IMR-90 (cell line): ENCODE measurements at places on chromosomes 1 and 21. TPM values are rescaled to one million over a fixed set of nuclear protein-coding genes. Genes with fewer than 3 reads are reported as not detected.

GRCh38 chr1:168529518-168529917 lies 14.3 kb downstream of the XCL2 start:
- DNase-seq = no peak
- no peaks in the 10 kb centered on the region for H3K27me3 ChIP-seq
- no peaks in the 10 kb centered on the region for H3K36me3 ChIP-seq
- no peak overlapping the region for H3K27ac ChIP-seq
- no peak overlapping the region for H3K4me3 ChIP-seq
- no peaks in the 10 kb centered on the region for H3K4me1 ChIP-seq

Gene SPATA17
- total RNA-seq = 0.18 and 0.28 TPM in 2 replicates

Gene RNU1-1
- total RNA-seq = under 0.01 TPM in 2 replicates

Gene SPAG17
- under 0.01 TPM in 1 of 2 replicates, not detected in the other for total RNA-seq

- H3K27me3 ChIP-seq = no peaks in the 10 kb centered on the region
- H3K36me3 ChIP-seq = no peaks in the 10 kb centered on the region
These were observed 461.0 kb upstream of the NFIA start for GRCh38 chr1:60621368-60621851.

Gene GJA8
- total RNA-seq = not detected in 2 replicates

DNA sequence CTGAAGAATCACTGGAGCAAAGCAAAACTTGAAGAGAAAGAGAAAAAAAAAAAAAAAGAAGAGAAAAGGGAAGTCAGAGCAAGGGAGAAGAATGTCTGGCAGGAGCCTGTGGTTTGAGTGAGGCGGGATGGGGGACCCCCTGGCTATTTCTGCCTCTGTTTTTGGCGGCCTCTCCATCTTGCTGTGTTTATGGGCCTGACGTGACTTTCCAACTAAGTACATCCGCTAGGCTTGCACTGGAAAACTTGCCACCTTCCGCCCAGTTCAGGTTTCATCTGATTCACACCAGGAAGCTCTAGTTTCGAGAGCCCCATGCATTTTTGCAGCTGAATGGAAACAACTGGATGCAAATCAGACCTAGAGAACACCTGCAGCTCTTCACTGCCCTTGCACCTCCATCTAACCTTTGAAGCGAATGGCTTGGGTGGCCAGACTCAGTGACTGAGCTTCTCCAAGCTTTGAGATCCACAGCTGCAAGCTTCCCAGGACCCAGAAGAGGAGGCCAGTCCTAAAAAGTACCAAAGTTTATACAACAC lies 28.0 kb downstream of the TBX15 start:
- H3K27me3 ChIP-seq = no peaks in the 10 kb centered on the region
- H3K4me1 ChIP-seq = no peaks in the 10 kb centered on the region
- no peak overlapping the region for H3K4me3 ChIP-seq
- no peak overlapping the region for H3K27ac ChIP-seq

- no peak overlapping the region for H3K27ac ChIP-seq
- no peaks in the 10 kb centered on the region for H3K4me1 ChIP-seq
- H3K4me3 ChIP-seq = no peak overlapping the region
- no peaks in the 10 kb centered on the region for H3K27me3 ChIP-seq
These were observed 388.7 kb downstream of the RPS6KC1 start for GRCh38 chr1:213439703-213440102.

Gene FCER1G
- not detected in 2 replicates for total RNA-seq

DNA sequence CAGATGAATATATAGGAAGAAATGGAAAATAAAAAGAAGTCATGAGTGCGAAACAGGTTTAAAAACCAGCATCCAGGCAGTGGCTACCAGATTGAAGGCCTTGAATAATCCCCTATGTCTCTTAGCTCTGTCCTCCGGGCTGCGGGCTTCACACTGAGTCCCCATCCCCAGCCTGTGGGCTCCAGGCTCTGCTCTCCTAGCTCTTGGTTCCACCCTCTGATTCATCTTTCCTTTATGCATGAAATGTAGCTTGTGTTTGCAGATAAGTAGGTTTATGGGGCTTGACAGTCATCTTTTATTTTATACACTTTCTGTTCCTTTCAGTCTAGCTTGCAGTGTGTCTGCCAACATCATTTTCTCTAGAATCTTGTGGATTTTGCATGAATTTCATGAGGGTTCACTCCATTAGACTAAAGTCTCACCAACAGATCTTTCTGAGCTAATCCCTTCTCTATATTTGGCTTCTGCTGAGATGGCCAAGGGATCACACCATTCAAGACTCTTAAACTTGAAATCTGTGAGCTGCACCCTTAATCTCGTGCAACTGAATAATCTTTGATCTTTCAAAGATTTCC lies 174.5 kb downstream of the PLPPR4 start:
- DNase-seq = peak; percentile 6
- no peaks in the 10 kb centered on the region for H3K4me1 ChIP-seq
- no peaks in the 10 kb centered on the region for H3K27me3 ChIP-seq
- no peaks in the 10 kb centered on the region for H3K36me3 ChIP-seq
- no peak overlapping the region for H3K4me3 ChIP-seq

DNA sequence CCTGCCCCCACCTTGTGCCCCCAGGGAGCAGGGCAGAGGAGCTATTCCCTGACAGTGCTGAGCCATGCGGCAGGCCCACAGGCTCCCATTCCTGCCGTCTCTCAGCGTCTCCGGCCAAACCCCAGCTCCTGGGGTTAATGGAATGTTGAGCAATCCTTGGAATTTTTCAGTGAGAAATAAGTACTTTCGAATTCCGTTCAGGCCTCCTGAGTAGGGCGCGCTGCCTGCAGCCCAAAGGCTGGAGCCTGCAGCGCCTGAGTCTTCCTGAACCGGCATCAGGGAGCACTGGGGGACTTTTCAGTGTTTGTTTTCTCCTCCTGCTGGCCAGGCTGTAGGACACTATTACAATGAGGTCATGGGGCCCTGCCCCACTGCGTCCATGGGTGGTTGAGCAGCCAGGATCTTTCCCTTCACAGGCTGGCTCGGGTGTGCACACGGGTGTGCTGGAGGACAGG lies 33.3 kb upstream of the CSF1 start:
- DNase-seq = peak; percentile 94
- H3K36me3 ChIP-seq = no peaks in the 10 kb centered on the region
- peaks cover 32% of the 10 kb centered on the region for H3K4me1 ChIP-seq
- H3K27me3 ChIP-seq = no peaks in the 10 kb centered on the region
- no peak overlapping the region for H3K4me3 ChIP-seq

Gene SLC30A10
- not detected in 2 replicates for total RNA-seq

DNA sequence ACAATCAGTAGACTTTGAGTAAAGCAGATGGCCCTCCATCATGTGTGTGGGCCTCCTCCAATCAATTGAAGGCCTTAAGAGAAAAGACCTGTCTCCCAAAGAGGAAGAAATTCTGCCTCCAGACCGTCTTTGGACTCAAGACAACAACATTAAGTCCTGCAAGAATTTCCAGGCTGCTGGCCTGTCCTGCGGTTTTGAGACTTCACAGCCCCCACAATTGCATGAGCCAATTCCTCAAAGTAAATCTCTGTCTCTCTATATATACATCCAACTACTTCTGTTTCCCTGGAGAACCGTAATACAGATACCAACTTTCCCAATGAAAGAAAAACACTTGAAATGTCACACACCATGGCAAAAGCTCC lies 16.4 kb downstream of the REG4 start:
- peak overlapping the region; percentile 50; the same call in 1 of the 2 replicates for H3K27ac ChIP-seq
- no peak overlapping the region for H3K4me3 ChIP-seq
- H3K36me3 ChIP-seq = no peaks in the 10 kb centered on the region
- peak; percentile 82 for DNase-seq
- H3K27me3 ChIP-seq = no peaks in the 10 kb centered on the region

Gene ZBED6
- total RNA-seq = 16.1 and 26.2 TPM in 2 replicates

GRCh38 chr1:183230413-183230812 lies 44.3 kb downstream of the LAMC2 start:
- DNase-seq = peak; percentile 31
- H3K36me3 ChIP-seq = no peaks in the 10 kb centered on the region

DNA sequence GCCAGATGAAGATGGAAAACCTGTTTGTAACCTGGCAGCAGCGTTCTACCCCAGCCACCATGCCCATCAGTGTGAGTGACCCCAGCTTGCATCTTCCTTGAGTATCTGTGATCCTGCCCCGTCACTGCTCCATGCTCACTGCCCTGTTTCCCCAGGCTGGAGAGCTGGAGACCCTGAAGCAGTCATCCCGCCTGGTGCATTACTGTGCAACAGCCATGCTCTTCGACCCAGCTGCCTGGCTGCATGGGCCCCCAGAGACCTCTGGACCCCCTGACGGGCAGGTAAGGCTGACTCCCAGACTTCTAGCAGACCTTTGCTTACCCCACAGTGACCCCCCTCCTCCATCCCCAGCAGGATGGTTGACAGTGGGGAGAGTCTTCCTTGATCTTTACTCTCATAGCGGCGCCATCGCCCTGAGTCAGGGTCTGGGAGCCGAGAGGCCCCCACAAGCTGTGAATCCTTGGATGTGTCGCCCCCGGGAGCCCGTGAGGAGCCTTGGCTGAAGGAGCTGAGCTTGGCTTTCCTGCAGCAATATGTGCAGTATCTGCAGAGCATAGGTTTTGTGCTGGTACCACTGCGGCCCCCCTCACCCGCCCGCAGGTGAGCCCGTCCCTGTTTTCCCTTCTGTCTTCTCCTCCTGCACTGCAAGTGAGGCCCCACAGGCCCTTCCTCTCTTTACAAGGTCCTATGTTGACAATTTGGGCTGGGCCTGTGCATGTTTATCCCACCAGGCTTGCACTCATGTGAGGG lies 10.4 kb downstream of the HYI start:
- DNase-seq = no peak
- H3K27ac ChIP-seq = no peak overlapping the region
- H3K36me3 ChIP-seq = peaks cover 90% of the 10 kb centered on the region
- H3K4me3 ChIP-seq = no peak overlapping the region

Gene PSMG1
- total RNA-seq = 37.8 and 51.1 TPM in 2 replicates

Gene PPP2R5A
- 8.4 and 15.3 TPM in 2 replicates for total RNA-seq

- no peaks in the 10 kb centered on the region for H3K36me3 ChIP-seq
- DNase-seq = peak; percentile 64
- no peak overlapping the region for H3K4me3 ChIP-seq
- no peak overlapping the region for H3K27ac ChIP-seq
- no peaks in the 10 kb centered on the region; the same call in 1 of the 2 replicates for H3K27me3 ChIP-seq
These were observed 30.0 kb upstream of the RBM15 start for GRCh38 chr1:110309139-110309538.

GRCh38 chr21:37220981-37221664 lies 46.0 kb downstream of the VPS26C start:
- peak overlapping the region; percentile 41 for H3K27ac ChIP-seq
- peaks cover 2% of the 10 kb centered on the region for H3K4me1 ChIP-seq

Gene AP4B1
- total RNA-seq = 16.7 and 18.1 TPM in 2 replicates

DNA sequence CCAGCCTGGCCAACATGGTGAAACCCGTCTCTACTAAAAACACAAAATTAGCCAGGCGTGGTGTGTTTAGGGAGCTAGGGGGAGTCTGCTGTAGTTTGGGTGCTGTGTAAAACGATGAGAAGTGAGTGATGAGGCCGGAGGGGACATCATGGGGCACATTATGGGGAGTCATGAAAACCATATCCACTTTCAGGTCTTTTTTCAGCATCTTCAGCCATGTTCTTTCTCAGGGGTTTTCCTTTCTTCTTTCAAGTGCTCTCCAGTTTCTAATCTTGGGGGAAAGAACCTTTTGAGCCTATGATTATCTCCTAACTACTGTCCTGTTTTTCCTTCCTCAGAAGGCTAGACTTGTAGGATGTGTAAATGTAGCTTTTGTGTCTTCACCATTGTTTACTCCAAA lies 14.4 kb downstream of the KDM4A start:
- peaks cover 79% of the 10 kb centered on the region for H3K36me3 ChIP-seq
- no peak overlapping the region for H3K4me3 ChIP-seq
- no peak for DNase-seq
- H3K27ac ChIP-seq = no peak overlapping the region

Gene FAM72B
- total RNA-seq = 1.6 and 2.8 TPM in 2 replicates

DNA sequence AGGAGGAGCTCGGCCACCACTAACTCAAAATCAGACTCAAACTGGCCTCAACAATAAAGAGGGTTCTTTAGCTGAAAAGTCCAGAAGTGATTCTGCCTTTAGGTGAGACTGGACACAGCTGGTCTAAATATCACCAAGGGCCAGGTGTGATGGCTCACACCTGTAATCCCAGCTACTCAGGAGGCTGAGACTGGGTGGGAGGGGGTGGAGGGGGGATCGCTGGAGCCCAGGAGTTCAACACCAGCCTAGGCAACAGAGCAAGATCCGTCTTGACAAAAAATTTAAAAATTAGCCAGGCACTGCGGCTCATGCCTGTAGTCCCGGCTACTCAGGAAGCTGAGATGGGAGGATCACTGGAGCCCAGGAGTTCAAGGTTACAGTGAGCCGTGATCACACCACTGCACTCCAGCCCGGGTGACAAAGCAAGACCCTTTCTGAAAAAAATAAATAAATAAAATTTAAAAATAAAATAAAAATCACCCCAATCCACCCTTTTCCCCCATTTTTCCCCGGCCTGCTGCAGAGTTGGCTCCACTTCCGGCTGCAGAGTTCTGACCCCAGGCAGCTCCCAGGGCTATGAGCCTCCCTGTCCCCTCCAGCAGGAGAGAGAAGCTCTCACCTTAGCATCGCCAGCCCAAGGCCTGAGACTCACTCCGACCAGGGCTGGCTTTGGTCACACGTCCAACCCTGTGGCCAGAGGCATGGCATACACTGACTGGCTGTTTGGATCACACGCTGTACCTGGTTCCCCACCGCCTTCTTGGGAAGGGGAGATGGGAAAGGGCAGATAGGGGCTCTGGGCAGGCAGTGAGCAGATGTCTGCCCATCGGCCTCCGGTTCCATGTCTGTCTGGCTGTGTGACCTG lies 87.3 kb upstream of the IFFO2 start:
- H3K27ac ChIP-seq = no peak overlapping the region
- H3K27me3 ChIP-seq = peaks cover 35% of the 10 kb centered on the region
- H3K4me1 ChIP-seq = no peaks in the 10 kb centered on the region
- no peaks in the 10 kb centered on the region for H3K36me3 ChIP-seq

DNA sequence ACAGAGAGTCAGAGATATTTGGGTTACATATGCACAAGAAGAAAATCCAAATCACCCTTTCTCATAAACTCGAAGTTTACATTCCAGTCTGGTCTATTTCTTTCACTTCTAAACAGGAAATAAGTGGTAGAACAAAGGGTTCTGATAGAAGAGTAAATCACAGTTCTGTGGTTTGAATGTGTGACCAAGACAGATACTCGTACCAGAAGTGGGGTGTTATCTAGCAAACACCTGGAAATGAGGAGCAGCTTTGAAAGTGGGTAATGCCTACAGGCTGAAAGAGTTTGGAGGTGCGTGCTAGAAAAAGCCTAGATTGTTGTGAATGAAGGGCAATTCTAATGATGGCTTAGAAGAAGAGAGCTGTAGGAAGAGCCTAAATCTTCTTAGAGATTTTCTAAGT lies 74.7 kb downstream of the FH start:
- no peak overlapping the region for H3K4me3 ChIP-seq
- H3K36me3 ChIP-seq = no peaks in the 10 kb centered on the region
- no peaks in the 10 kb centered on the region for H3K4me1 ChIP-seq
- H3K27me3 ChIP-seq = no peaks in the 10 kb centered on the region; the same call in 1 of the 2 replicates
- DNase-seq = no peak

- no peak overlapping the region for H3K27ac ChIP-seq
- no peaks in the 10 kb centered on the region for H3K27me3 ChIP-seq
- H3K4me3 ChIP-seq = peak overlapping the region; percentile 92
- H3K4me1 ChIP-seq = peaks cover 7% of the 10 kb centered on the region; the same call in 1 of the 2 replicates
- H3K36me3 ChIP-seq = no peaks in the 10 kb centered on the region
These were observed 1.4 kb downstream of the TRAPPC10 start for GRCh38 chr21:44013380-44014088.

- no peak overlapping the region for H3K27ac ChIP-seq
- H3K4me3 ChIP-seq = no peak overlapping the region
- DNase-seq = no peak
- H3K4me1 ChIP-seq = no peaks in the 10 kb centered on the region
These were observed 664.5 kb upstream of the NR5A2 start for GRCh38 chr1:199362996-199363395.

Gene TMPRSS15
- not detected in 2 replicates for total RNA-seq

- H3K4me1 ChIP-seq = peaks cover 5% of the 10 kb centered on the region
- no peaks in the 10 kb centered on the region for H3K27me3 ChIP-seq
- peaks cover 53% of the 10 kb centered on the region for H3K36me3 ChIP-seq
- H3K4me3 ChIP-seq = no peak overlapping the region
- DNase-seq = no peak
These were observed 23.4 kb upstream of the IKBKE start for GRCh38 chr1:206446688-206447421.
